ENCODE measurements at places on chromosomes 16 and 17. TPM values are rescaled to one million over a fixed set of nuclear protein-coding genes. Genes with fewer than 3 reads are reported as not detected.

Gene KRT39
- not detected for total RNA-seq

Gene CD300A
- 0.25 TPM for total RNA-seq

Gene KAT2A
- 29.3 TPM for total RNA-seq

Gene RAMP2
- total RNA-seq, result 4.6 TPM

Gene TBC1D3G
- not detected for total RNA-seq

Gene LITAFD
- total RNA-seq, result not detected

Gene REXO5
- 5.9 TPM for total RNA-seq

Gene TMUB2
- total RNA-seq, result 52.1 TPM

Gene CHST5
- 0.64 TPM for total RNA-seq

Gene CD7
- total RNA-seq, result 0.27 TPM

Gene NACA2
- not detected for total RNA-seq

Gene TBC1D3B
- total RNA-seq, result 37.3 TPM

Gene SOST
- not detected for total RNA-seq

Gene TRIM47
- total RNA-seq, result 2.1 TPM

Gene SALL1
- 35.7 TPM for total RNA-seq

Gene HS3ST3A1
- total RNA-seq, result 1.1 TPM

Gene LRRC75A
- 7.3 TPM for total RNA-seq

Gene ADAD2
- total RNA-seq, result not detected

Gene SBK1
- 117 TPM for total RNA-seq

Gene ITGAE
- 19.2 TPM for total RNA-seq

Gene APOBR
- total RNA-seq, result not detected

Gene GAST
- not detected for total RNA-seq

Gene PIMREG
- 28.4 TPM for total RNA-seq

Gene CD300E
- total RNA-seq, result not detected

Gene CCDC92B
- total RNA-seq, result 19.0 TPM

Gene HSD17B1
- total RNA-seq, result 4.1 TPM

Gene ZNF423
- 149 TPM for total RNA-seq

Gene SDR42E1
- total RNA-seq, result 0.20 TPM

Gene ABHD15
- total RNA-seq, result 2.5 TPM

Gene CETP
- not detected for total RNA-seq

Gene HELZ
- 47.4 TPM for total RNA-seq

Gene ITGB3
- total RNA-seq, result not detected

Gene PIEZO1
- 12.3 TPM for total RNA-seq

Gene KRT25
- total RNA-seq, result not detected

Gene KRT9
- total RNA-seq, result not detected

Gene EPN2
- 45.2 TPM for total RNA-seq

Gene RAB40C
- total RNA-seq, result 48.3 TPM

Gene SLC6A2
- total RNA-seq, result not detected
